ENCODE measurements at places on chromosomes 11 and 22. TPM values are rescaled to one million over a fixed set of nuclear protein-coding genes. Genes with fewer than 3 reads are reported as not detected.

DNA sequence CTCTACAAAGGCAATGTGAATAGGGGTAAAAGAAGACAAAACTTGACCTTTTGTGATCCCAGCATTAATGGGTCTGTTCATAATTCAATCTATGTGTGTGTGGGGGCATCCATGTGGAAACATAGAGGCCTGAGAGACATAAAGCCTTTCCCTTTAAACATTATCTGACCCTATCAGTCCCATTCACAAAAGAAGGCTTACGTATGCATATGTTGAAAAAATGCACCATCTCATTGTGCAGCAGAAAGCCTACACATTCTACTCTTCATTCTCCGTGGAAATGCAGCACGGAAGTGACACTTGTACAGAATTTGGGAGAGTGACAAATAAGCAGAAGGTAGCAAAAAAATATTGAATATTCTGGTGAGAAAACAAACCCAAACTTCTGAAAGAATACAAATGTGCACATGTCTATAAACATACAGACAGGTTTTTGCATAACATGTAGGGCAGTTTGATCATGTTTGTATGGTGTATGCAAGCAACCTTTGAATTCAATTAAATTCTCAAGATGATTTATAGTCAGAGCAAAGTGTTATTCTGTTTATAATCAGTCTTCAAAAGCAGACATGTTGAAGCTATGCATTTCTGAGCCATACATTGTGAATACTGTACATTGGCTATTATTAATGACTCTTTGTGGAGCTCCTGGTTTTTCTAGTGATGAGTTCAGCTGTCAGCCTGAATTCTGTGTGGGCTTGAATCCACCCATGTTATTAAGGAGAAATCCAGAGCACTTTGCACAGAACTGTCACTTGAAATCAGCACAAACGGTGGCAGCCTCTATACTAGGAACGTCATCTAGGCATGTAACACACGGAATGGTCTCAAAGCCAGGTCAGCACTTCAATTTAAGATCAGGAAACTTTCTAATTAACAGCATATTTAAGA is 236.8 kb downstream of the DCDC1 start:
- no peak for DNase-seq
- no peak overlapping the region for H3K4me3 ChIP-seq
- H3K36me3 ChIP-seq: no peaks in the 10 kb centered on the region
- no peak overlapping the region for H3K27ac ChIP-seq
- H3K27me3 ChIP-seq: no peaks in the 10 kb centered on the region

GRCh38 chr11:104699981-104700380 is 198.3 kb downstream of the CASP12 start:
- H3K36me3 ChIP-seq: peaks cover 2% of the 10 kb centered on the region
- H3K27me3 ChIP-seq: no peaks in the 10 kb centered on the region
- no peak for DNase-seq

- H3K4me1 ChIP-seq: peaks cover 22% of the 10 kb centered on the region
- no peaks in the 10 kb centered on the region for H3K27me3 ChIP-seq
- no peak overlapping the region for H3K27ac ChIP-seq
- no peaks in the 10 kb centered on the region for H3K36me3 ChIP-seq
- DNase-seq: no peak
These were observed 65.5 kb upstream of the NUP160 start for GRCh38 chr11:47913529-47914244.

DNA sequence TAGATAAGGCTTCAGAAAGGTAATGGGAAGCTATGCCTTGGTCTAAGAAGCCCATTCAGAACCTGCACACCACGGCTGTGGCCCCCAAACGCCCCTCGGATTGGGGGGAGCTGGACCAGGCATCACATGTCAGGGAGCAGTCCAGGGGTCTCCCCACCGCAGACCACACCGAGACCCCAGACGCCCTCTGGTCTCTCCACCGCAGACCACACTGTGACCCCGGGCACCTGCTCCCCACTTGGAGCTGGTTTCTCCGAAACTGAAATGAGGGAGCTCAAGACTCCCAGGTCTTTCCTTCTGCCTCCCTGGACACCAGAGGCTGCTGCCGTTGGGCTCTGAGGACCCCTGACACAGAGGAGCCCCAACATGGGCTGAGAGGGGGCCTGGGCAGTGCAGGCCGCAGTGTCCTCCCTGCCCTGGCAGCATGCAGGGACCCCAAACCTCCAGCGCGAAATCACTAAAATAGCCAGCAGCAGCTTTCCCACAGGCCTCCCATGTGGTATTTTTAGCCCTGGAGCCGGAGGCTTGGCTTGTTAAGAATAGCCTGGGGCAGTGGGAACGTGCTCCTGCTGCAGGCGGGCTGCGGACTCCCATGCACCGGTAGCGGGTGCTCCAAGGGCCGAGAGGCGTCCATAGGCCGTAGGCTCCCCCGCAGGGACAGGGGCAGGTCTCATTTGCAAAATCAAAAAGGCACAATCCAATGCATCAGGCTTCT is 7.7 kb downstream of the LINC01488 start:
- no peaks in the 10 kb centered on the region for H3K4me1 ChIP-seq
- no peaks in the 10 kb centered on the region for H3K36me3 ChIP-seq
- H3K27ac ChIP-seq: no peak overlapping the region
- no peak overlapping the region for H3K4me3 ChIP-seq

GRCh38 chr11:70405679-70406395 is 7.5 kb downstream of the CTTN start:
- H3K4me3 ChIP-seq: no peak overlapping the region
- peaks cover 9% of the 10 kb centered on the region for H3K27me3 ChIP-seq
- H3K4me1 ChIP-seq: peaks cover 21% of the 10 kb centered on the region
- no peak overlapping the region for H3K27ac ChIP-seq

GRCh38 chr11:18285841-18286240 is 19.8 kb downstream of the SAA1 start:
- no peak overlapping the region for H3K4me3 ChIP-seq
- DNase-seq: no peak
- peaks cover 5% of the 10 kb centered on the region for H3K36me3 ChIP-seq
- no peaks in the 10 kb centered on the region for H3K4me1 ChIP-seq
- no peaks in the 10 kb centered on the region for H3K27me3 ChIP-seq

DNA sequence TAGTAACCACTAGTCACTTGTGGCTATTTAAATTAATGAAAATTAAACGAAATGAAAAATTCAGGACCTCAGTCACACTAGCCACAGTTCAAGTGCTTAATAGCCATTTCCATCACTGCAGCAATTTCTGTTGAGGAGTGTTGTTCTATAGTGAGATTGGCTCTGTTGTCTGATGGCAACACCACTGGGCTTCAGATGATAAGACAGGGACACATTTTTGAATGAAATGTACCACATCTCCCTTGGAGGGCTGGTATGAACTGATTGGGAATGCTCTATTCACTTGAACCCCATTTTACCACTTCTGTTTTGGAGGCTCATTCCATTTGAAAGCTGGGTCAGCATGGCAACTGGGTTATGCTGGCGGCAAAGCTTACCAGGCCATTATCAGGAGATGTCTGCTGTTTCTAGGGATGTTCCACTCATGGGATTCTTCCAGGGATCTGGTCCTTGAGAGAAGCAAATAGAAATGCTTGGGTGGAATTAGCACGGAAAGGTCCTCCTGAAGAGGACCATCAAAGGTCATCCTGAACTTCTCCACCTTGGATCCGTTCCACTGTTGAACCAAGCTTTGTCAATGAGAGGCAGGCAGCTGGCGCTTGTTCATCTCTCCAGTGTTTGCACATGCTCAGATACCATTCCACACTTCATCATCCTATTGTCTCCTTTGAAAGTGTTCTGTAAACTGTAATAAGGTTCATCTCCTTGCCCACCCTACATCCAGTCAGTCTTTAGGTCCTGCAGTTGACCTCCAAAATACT is 7.6 kb downstream of the AMOTL1 start:
- no peak overlapping the region for H3K4me3 ChIP-seq
- DNase-seq: no peak
- H3K27me3 ChIP-seq: peaks cover 43% of the 10 kb centered on the region
- H3K27ac ChIP-seq: no peak overlapping the region
- no peaks in the 10 kb centered on the region for H3K36me3 ChIP-seq

DNA sequence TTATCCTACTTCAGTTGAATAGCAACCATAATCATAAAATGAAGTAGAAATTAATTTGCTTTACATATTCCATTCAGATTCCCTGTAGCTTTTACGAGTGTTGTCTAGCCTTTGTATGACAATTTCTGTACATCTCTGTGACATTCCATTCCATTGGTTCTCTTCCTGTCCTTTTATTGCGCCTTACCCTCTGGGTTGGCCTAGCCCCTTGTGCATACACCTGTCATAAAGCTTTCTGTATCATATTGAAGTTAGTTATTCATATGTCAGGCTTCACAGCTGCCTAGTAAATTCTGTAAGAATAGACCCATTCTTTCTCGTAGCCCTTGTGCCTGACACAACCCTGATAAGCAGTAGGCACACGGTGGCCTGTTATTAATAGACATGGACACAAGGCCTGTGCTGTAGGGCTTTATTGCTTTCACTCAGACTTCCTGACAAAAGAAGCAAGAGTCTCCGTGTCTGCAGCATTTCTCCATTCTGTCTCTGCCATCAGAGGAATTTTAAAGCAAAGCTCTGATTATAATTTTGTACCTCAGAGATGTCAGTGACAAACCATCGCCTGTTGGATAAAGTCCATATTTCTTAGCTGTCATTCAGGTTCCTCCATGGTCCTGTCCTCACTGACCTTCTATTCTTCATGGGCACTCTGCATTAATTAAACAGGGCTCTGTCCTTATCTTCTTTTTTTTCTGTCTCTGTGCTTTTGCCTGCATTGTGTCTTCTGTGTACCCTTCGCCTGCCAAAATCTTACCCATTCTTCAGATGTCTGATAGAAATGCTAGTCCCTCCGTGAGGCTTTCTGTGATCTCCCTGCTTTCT is 49.4 kb downstream of the BID start:
- H3K27me3 ChIP-seq: no peaks in the 10 kb centered on the region
- H3K4me3 ChIP-seq: no peak overlapping the region
- H3K4me1 ChIP-seq: peaks cover 9% of the 10 kb centered on the region
- H3K27ac ChIP-seq: no peak overlapping the region

DNA sequence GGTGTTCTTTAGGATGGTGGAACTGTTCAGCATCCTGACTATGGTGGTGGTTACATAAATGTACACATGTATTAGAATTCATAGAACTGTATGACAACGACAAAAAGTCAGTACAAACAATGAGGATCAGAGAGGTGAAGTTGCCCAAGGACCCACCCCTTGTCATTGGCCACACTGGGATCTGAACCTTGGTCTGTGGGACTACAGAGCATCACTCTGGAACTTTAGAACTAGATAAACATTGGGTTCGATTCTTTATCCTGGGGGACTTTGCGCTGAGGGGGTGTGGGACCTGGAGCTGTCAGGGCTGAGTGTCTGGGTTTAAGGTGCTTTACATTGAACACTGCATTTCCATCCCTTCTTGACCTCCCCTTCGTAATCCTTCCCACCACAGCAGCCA is 12.8 kb upstream of the EXT2 start:
- DNase-seq: no peak
- H3K4me1 ChIP-seq: no peaks in the 10 kb centered on the region
- H3K27ac ChIP-seq: no peak overlapping the region

DNA sequence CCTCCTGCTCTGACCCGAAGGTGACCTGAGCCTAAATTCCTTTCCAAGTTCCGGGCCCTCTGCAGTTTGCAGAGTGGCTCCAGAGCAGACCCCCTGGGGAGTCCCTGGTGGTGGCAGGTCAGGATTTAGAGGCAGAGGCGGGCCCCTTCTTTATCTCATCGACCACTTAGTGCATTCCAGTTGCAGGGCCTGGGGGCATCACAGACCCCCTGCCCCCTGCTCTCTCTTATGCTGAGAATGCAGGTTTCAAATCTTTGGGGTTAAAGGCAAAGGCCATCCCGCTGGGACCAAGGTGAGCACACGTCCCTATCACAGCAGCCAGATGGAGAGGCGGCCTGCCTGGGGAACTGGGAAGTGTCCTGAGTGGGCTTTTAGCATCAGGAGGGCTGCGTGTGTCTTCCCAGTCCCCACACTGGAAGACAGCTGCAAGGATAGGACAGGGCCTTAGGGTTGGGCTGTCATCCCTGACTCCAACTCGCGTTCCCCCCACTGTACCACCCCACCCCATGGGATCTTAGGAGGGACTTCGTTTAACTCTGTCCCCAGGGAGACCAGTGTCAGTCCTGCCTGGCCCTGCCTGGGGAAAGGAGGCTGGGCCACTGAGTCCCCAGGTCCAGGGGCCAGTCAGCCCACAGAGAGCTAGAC is 11.3 kb downstream of the DERL3 start:
- no peak overlapping the region for H3K27ac ChIP-seq
- H3K36me3 ChIP-seq: no peaks in the 10 kb centered on the region
- H3K4me3 ChIP-seq: no peak overlapping the region
- DNase-seq: no peak

GRCh38 chr11:113724778-113725177 is 18.7 kb upstream of the TMPRSS5 start:
- DNase-seq: no peak
- no peaks in the 10 kb centered on the region for H3K27me3 ChIP-seq
- H3K4me3 ChIP-seq: no peak overlapping the region
- H3K36me3 ChIP-seq: no peaks in the 10 kb centered on the region
- no peaks in the 10 kb centered on the region for H3K4me1 ChIP-seq

- H3K27ac ChIP-seq: no peak overlapping the region
- peaks cover 5% of the 10 kb centered on the region for H3K4me1 ChIP-seq
- no peak overlapping the region for H3K4me3 ChIP-seq
These were observed 7.0 kb downstream of the OVOL1 start for GRCh38 chr11:65793625-65794400.

GRCh38 chr22:45636683-45637082 is 35.0 kb upstream of the ATXN10 start:
- no peaks in the 10 kb centered on the region for H3K36me3 ChIP-seq
- H3K4me3 ChIP-seq: no peak overlapping the region
- peaks cover 39% of the 10 kb centered on the region for H3K27me3 ChIP-seq
- DNase-seq: no peak

- peak overlapping the region; percentile 40 for H3K27ac ChIP-seq
- peaks cover 40% of the 10 kb centered on the region for H3K27me3 ChIP-seq
- H3K4me1 ChIP-seq: no peaks in the 10 kb centered on the region
- no peaks in the 10 kb centered on the region for H3K36me3 ChIP-seq
- DNase-seq: no peak
These were observed 58.4 kb upstream of the RCN1 start for GRCh38 chr11:32032478-32032877.

GRCh38 chr22:31126869-31127175 is 4.1 kb downstream of the INPP5J start:
- DNase-seq: no peak
- H3K36me3 ChIP-seq: no peaks in the 10 kb centered on the region
- no peaks in the 10 kb centered on the region for H3K27me3 ChIP-seq
- no peak overlapping the region for H3K4me3 ChIP-seq
- H3K27ac ChIP-seq: no peak overlapping the region
- peaks cover 4% of the 10 kb centered on the region for H3K4me1 ChIP-seq

- no peaks in the 10 kb centered on the region for H3K36me3 ChIP-seq
- no peak for DNase-seq
- no peaks in the 10 kb centered on the region for H3K4me1 ChIP-seq
- H3K27ac ChIP-seq: no peak overlapping the region
These were observed 44.4 kb downstream of the INSC start for GRCh38 chr11:15159085-15159484.

Gene ADAMTS8
- not detected for total RNA-seq

Gene KCNJ11
- total RNA-seq: 0.29 TPM

Gene CPT1B
- 88.0 TPM for total RNA-seq

Gene GPHA2
- total RNA-seq: 0.81 TPM

Gene TRIM22
- total RNA-seq: 180 TPM

Gene MUC5AC
- not detected for total RNA-seq

Gene SLC6A5
- not detected for total RNA-seq

Gene OR52I1
- not detected for total RNA-seq

Gene PTPN5
- total RNA-seq: not detected

Gene FAM180B
- 0.16 TPM for total RNA-seq

All from activated T-cell treated with anti-CD3 and anti-CD28 coated beads, Interleukin-2, amount 50 U/mL, for 72 hours (primary cell).